Upper lobe of left lung (tissue), 6 donors: ENCODE measurements at places on chromosomes 6 and 20. TPM values are rescaled to one million over a fixed set of nuclear protein-coding genes. Genes with fewer than 3 reads are reported as not detected.

DNA sequence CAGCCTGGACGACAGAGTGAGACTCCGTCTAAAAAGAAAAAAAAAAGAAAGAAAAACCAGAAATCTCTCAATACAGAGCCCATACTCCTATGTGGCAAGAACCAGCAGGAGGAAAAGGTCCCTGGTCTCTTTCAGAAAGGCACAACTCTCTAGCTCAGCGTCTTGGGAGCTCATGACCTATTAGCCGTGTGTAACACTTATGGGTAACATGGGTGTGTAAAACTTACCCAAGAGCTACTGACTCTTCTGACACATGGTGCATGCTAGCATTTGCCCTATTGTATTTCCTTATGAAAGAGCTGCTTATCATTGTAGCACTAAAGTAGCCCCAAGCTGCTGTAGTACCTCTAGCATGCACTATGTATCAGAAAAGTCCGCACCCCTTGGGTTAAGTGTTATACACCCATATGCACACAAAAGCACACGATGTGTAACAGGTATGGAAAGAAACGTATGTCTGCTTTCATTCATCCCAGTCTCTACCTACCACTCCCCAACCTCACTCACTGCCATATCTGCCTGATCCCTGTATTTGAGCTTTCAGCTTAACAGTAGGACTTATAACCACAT, 85.4 kb downstream of the ZMYND8 start:
- no peak for DNase-seq
- peaks cover 58% of the 10 kb centered on the region for H3K36me3 ChIP-seq
- H3K4me3 ChIP-seq: no peak overlapping the region

Gene SRPK1
- total RNA-seq: 55.5 TPM

DNA sequence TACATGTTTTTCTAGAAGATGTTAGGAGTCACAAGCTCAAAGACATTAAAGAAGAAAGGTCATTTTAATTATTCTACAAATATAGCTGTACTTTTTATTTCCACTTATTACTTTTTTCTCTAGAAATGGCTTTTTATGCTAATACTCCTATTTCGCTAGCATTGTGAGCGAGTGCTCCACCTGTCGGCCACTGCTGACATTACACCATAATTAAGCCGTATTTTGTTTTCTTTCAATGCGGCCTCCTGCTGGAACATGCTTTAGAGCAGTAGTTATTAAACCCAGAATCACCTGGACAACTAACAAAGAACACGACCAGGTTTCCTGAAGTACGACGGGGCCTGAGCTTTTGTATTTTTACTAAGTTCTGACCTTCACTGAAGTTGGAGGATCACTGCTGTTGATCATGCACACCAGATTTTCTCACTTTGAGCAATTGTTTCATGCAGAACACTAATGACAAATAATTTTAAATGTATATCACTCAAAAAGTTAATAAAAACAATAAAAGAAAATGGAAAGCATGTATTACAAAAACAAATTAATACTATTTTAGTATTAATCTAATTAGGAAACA, 74.1 kb upstream of the PAK5 start:
- H3K27ac ChIP-seq: no peak overlapping the region
- no peaks in the 10 kb centered on the region for H3K36me3 ChIP-seq
- no peak overlapping the region for H3K4me3 ChIP-seq
- no peak for DNase-seq

DNA sequence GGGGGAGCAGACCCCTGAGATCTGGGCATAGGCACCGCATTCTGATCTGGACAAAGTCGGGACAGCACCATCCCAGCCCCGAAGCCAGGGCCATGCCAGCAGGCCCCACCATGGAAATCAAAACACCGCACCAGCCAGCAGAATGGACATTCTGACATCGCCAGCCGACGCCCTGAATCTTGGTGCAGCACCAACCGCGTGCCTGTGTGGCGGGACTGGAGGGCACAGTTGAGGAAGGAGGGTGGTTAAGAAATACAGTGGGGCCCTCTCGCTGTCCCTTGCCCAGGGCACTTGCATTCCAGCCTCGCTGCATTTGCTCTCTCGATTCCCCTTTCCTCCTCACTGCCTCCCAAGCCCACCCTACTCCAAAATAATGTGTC, 2.0 kb downstream of the NNAT start:
- peaks cover 57% of the 10 kb centered on the region for H3K4me1 ChIP-seq
- H3K27ac ChIP-seq: peak overlapping the region; percentile 2
- H3K27me3 ChIP-seq: no peaks in the 10 kb centered on the region
- no peaks in the 10 kb centered on the region for H3K36me3 ChIP-seq

DNA sequence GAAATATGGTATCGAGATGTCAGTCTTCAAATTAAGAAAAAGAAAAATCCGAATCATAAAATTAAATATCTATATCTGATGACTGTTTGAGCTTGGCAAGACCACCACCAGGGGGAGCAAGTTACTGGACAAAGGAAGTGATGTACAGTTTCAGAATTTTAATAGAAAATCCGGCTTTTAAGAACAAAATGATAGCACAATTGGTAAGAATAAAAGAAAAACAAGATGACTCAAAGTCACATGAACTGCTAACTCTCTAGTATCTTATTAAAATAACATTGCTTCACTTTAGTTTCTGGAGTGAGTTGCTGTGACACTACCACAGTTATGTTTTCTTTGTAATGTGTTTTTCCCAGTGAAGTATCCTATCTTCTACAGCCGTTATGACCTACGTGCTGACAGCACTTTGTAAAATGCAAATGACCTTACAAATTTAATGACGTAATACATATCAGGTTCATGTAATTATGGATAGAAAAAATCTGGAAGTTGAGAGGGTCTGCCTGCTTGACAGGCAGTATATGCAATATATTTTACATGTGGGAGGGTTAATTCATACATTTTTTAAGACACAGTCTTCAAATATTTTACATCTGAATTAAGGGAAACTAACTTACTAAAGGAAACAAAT, 405.3 kb upstream of the HS3ST5 start:
- no peaks in the 10 kb centered on the region for H3K4me1 ChIP-seq
- no peak overlapping the region for H3K4me3 ChIP-seq
- no peaks in the 10 kb centered on the region for H3K27me3 ChIP-seq
- no peak overlapping the region for H3K27ac ChIP-seq
- no peak for DNase-seq

Gene CENPQ
- 0.22 TPM for total RNA-seq

Gene OR2J3
- not detected for total RNA-seq

- no peak for DNase-seq
- no peak overlapping the region for H3K27ac ChIP-seq
- H3K4me3 ChIP-seq: no peak overlapping the region
- no peaks in the 10 kb centered on the region for H3K27me3 ChIP-seq
- peaks cover 20% of the 10 kb centered on the region for H3K4me1 ChIP-seq
These were observed 18.4 kb upstream of the SLC22A1 start for GRCh38 chr6:160102956-160103824.

GRCh38 chr20:11569163-11569562, 348.5 kb upstream of the BTBD3 start:
- no peaks in the 10 kb centered on the region for H3K27me3 ChIP-seq
- no peaks in the 10 kb centered on the region for H3K4me1 ChIP-seq
- no peak overlapping the region for H3K27ac ChIP-seq
- H3K4me3 ChIP-seq: no peak overlapping the region

Gene MOXD1
- total RNA-seq: 22.0 TPM

Gene ME1
- total RNA-seq: 12.4 TPM

DNA sequence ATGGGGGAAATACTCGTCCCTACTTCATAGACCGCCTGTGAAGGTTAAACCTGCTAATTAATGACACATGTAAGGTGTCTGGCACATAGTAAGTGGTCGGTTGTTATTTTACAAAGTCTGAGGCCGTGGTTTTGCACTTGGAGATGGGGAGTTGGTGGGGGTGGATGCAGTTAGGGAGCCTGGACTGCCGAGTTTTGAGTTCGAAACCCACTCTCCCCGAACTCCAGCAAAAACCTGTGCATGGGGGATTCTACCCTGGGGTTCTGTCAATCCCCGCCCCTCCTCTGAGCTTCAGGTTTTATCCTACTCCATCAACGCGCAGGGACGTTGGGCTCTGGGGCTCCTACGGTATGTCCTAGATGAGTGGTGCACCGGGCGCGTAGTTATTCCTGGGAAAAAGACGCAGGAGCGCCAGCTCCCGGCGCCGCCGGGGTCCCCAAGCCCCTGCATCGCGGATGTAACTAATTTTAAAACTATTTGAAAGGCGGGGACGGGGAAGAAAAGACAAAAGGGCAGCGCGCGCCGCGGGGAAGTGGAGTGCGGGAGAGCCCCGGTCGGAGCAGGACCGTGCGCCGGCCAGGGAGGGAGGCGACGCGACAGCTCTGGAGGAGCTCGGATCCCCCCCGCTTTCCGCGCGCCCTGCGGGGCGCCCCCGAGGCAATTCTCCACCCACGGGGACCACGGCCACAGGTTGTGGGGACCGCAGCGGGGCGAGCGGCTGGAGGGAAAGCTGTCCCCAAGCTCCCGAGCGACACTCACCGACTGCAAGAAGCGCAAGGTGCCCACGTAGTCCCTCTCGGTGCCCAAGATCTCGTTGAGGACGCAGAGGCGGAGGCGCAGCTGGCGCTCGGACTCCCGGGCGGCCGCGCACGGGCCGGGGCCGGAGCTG, 672 bp downstream of the PREX1 start:
- H3K36me3 ChIP-seq: no peaks in the 10 kb centered on the region
- H3K4me3 ChIP-seq: peak overlapping the region; percentile 75
- peaks cover 41% of the 10 kb centered on the region for H3K4me1 ChIP-seq

Gene F13A1
- 23.5 TPM for total RNA-seq

Gene SYNDIG1
- total RNA-seq: 0.37 TPM

- no peaks in the 10 kb centered on the region for H3K36me3 ChIP-seq
- H3K27ac ChIP-seq: no peak overlapping the region
- H3K4me3 ChIP-seq: no peak overlapping the region
- DNase-seq: no peak
These were observed 70.8 kb upstream of the ATXN1 start for GRCh38 chr6:16832043-16832567.

DNA sequence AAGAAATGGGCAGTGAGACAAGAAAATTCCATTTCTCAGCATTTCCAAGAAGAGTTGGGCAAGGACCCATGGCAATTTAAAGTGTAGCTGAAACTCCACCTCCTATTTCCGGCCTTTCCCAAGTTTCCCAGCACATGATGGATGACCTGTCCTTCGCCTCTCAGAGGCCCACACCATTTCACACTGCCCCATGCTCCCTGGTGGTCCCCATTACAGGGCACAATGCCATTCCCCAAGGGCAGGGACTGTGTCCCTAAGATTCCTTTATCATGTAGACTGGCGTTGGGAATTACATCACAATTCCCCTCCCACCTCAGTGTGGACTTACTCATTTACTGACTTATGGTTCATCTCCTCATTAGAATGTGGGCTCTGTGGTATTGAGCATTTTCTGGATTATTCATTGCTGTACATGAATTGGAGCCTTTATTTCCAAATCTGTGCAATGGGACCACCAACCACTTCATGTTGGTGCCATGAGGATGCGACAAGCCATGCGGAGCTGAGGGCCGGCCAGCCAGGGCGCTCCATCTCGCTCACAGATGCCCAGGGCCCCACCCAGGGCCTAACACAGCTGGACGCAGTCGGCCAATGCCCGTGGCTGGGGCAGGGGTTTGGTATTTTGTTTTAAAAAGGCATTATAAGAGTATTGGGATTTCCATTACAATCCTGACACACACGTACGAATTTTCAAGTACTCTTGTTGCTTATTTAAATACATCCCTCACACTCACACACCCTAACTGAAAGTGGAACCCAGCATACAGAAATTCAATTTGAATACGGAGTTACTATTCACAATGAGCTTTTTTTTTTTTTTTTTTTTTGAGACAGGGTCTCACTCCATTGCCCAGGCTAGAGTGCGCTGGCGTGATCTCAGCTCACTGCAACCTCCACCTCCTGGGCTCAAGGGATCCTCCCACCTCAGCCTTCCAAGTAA, 5.4 kb downstream of the ACSS1 start:
- peak; percentile 21 for DNase-seq
- peaks cover 87% of the 10 kb centered on the region for H3K4me1 ChIP-seq
- no peak overlapping the region for H3K4me3 ChIP-seq
- no peaks in the 10 kb centered on the region for H3K27me3 ChIP-seq
- H3K27ac ChIP-seq: peak overlapping the region; percentile 95

Gene PBOV1
- not detected for total RNA-seq

- DNase-seq: no peak
- peak overlapping the region; percentile 4 for H3K4me3 ChIP-seq
- no peaks in the 10 kb centered on the region for H3K36me3 ChIP-seq
- H3K27ac ChIP-seq: no peak overlapping the region
These were observed 32.5 kb downstream of the MUC22 start for GRCh38 chr6:31042806-31043205.

DNA sequence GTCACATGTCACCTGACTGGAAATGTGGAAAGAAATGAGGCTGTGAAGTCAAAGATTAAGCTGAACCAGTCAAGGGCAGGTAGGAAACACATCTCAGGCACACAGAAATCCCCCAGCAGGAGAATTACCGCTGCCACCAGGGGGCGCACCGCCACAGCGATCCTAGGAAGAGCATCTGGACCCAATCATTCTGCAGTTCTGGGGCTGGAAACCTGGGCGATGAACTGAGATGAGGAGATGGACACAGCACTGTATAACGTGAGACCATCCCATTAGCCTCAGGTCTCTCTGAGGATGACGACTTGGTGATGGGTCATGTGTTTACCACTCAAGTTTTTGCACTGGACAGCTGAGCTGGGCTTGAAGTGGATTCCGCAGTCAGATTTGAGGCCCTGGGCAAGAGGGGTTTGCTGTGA, 6.5 kb upstream of the SLC24A3 start:
- H3K4me3 ChIP-seq: no peak overlapping the region
- peak; percentile 74 for DNase-seq
- H3K27me3 ChIP-seq: no peaks in the 10 kb centered on the region
- no peak overlapping the region for H3K27ac ChIP-seq

- H3K36me3 ChIP-seq: no peaks in the 10 kb centered on the region
- no peak for DNase-seq
- H3K27ac ChIP-seq: no peak overlapping the region
- H3K27me3 ChIP-seq: no peaks in the 10 kb centered on the region
- peaks cover 3% of the 10 kb centered on the region for H3K4me1 ChIP-seq
These were observed 152.1 kb upstream of the RALGAPA2 start for GRCh38 chr20:20864351-20865096.

DNA sequence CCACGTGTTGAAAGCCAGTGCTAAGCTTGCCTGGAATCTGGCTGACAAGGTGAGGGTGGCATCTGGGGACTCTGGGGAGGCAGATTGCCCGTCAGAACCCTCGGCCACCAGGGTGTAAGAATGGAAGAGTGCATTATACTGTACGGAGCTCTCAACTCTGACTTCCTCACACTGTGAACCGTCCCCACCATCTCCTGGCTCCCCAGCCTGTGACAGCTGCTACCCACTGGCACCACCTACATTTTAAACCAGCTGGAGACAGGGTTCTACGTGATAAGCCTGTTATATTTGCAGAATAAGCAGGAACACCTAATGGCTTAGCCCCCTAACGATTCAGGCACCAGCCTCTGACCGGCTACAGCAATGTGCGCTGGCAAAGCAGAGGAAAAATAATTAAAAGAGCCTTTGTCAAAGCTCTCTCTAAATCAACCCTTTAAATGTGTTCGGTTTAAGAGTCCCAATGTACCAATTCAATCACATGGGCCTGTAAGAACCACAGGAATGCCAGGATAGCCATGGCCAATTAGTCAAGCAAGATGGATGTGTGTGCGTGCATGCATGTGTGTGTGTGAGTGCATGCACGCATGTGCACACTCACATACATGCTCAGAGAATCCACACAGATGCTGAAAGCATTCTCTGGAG, 89.1 kb upstream of the TAB2 start:
- no peak overlapping the region for H3K27ac ChIP-seq
- H3K4me1 ChIP-seq: peaks cover 4% of the 10 kb centered on the region
- no peaks in the 10 kb centered on the region for H3K36me3 ChIP-seq
- DNase-seq: no peak
- H3K4me3 ChIP-seq: no peak overlapping the region
- H3K27me3 ChIP-seq: no peaks in the 10 kb centered on the region

- H3K27ac ChIP-seq: no peak overlapping the region
- H3K27me3 ChIP-seq: no peaks in the 10 kb centered on the region
- no peak overlapping the region for H3K4me3 ChIP-seq
- H3K4me1 ChIP-seq: no peaks in the 10 kb centered on the region
These were observed 329.8 kb upstream of the FLRT3 start for GRCh38 chr20:14667226-14667625.

Gene TLDC2
- total RNA-seq: not detected
